ENCODE measurements at places on chromosomes 16 and 17. TPM values are rescaled to one million over a fixed set of nuclear protein-coding genes. Genes with fewer than 3 reads are reported as not detected.

CA4 gene
- polyA plus RNA-seq: 7.6 TPM

GAS7 gene
- 1.9 TPM for polyA plus RNA-seq

ITGAE gene
- polyA plus RNA-seq: 40.3 TPM

ZNF821 gene
- 9.5 TPM for polyA plus RNA-seq

C16orf86 gene
- polyA plus RNA-seq: 0.90 TPM

TEKT1 gene
- not detected for polyA plus RNA-seq

ST6GALNAC1 gene
- not detected for polyA plus RNA-seq

CSH1 gene
- polyA plus RNA-seq: 0.68 TPM

LPO gene
- polyA plus RNA-seq: 0.13 TPM

NF1 gene
- 11.9 TPM for polyA plus RNA-seq

RNF43 gene
- 0.66 TPM for polyA plus RNA-seq

IL17C gene
- 2.3 TPM for polyA plus RNA-seq

SLC35G6 gene
- polyA plus RNA-seq: not detected

PPP1R27 gene
- 0.40 TPM for polyA plus RNA-seq

CDH15 gene
- polyA plus RNA-seq: 0.63 TPM

CD7 gene
- polyA plus RNA-seq: 0.44 TPM

FAM171A2 gene
- 4.1 TPM for polyA plus RNA-seq

GUCY2D gene
- polyA plus RNA-seq: 0.08 TPM

TMEM100 gene
- polyA plus RNA-seq: 0.52 TPM
